Right renal pelvis (tissue), 4 donors: ENCODE measurements at places on chromosomes 3 and 15. TPM values are rescaled to one million over a fixed set of nuclear protein-coding genes. Genes with fewer than 3 reads are reported as not detected.

The CCR9 gene
- not detected for polyA plus RNA-seq

The ARNT2 gene
- 67.9 TPM for polyA plus RNA-seq

The CCR8 gene
- polyA plus RNA-seq, result not detected

DNA sequence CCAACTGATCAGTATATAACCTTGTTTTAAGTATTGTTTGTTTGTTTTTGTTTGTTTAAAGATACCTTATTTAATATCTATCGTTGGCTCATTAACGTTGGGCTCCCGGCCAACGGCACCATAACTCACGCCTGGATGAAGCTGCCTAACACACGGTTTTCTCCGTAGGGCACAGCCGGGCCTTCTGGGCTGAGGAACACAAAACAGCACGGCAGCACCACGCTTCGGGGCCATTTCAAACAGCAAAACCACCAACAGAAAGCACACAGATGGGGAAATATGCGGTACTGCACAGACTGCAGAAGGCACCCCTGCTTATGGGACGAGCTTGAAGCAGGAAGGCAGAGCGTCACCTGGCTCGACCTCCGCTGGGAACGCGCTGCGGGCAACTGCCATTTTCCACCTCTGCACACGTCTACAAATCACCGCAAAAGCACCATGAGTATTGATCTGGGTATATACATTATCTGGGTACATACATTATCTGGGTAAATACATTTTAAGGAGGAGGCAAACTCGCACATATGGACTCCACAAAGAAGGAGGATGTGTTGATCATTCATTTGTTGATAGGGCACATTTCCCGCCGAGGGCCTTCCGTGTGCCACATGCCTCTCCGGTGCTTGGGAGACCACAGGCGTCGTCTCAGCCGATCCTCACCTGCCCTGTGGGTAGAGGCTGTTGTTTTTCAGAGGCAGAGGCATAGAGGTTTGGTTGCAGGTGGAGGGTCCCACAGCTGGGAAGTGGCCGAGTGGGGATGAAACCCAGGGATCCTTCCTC is 123.7 kb upstream of the ATP2B2 start:
- no peak for DNase-seq

DNA sequence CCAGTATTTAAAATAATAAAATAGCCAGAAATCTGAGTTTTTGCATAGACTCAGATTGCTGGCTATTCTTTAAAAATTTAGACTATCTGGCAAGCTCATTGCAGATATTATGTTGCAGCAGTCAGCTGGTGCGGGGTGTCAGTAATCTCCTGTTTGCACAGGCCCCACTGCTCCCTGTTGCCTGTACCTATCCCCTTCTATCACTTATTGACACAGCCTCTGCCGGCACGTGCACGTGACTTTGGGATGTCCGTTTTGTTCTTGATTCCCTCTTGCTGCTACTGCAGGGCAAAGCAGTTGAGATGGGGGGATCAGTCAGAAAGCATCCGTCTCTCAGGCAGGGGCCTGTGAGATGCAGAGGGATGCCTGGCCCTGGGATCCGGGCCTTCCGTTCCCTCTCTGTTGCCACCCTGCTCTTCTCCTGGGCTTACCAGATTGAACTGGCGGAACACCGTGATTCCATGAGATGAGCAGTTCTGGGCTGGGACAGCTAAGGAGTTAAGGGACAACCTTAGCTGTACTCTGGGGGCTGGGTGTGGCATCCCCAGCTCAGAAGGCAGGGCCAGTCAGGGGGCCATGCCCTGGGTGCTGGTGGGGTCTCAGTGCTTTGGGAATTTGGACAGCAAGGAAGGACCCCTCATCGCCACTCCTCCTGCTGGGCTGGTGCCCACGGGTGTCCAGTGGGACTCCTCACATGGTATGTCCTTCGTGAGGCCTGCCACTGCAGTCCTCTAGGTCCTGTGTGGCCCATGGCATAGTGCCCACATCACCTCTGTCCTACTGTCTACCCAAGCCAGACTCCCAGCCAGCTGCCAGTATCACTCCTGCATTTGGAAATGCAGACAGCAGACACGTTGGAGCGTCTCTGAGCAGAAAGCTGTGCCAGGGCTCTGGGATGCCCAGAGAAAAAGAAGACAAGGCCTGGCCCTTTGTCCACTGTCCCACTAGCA is 11.8 kb downstream of the MRAS start:
- no peak for DNase-seq

DNA sequence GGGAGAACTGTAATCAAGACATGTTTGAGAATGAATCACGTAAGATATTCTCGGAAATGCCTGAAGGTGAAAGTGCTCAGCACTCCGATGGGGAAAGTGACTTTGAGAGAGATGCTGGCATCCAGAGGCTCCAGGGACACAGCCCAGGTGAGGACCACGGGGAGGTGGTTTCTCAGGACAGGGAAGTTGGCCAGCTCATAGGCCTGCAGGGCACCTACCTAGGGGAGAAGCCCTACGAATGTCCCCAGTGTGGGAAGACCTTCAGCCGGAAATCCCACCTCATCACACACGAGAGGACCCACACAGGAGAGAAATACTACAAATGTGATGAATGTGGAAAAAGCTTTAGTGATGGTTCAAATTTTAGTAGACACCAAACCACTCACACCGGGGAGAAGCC is 19.8 kb downstream of the ZSCAN2 start:
- DNase-seq, result no peak

DNA sequence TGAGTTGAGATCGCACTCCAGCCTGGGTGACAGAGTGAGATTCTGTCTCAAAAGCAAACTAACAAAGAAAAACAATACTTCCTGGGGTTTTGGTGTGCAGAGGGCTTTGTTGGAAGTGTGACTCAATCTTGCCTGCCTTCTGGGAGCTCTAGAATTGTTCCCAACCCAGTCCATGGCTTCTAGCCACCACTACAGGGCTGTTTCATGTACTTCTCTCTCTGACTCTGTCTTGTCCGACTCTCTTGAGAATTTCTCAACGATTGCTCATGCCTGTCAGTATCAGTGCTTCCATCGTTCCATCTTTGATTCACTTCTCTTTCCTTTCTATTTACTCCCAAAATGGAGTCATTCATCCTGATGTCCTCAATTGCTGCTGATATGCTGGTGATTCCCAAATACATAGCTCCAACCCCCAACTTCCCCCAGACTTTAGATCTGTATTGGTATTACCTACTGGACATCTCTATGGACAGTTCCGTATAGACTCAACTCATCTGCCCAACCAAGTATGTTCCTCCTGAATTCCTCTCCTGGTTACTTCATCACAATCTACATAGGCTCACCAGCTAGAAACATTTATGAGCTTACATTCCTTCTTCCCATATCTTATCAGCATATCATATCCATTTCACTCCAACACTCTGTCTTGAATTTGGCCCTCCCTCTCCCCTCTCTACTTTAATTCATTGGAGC is 1.8 kb upstream of the AP2M1 start:
- no peak for DNase-seq

- no peak for DNase-seq
These were observed 13.3 kb upstream of the CD47 start for GRCh38 chr3:108103886-108104797.

DNA sequence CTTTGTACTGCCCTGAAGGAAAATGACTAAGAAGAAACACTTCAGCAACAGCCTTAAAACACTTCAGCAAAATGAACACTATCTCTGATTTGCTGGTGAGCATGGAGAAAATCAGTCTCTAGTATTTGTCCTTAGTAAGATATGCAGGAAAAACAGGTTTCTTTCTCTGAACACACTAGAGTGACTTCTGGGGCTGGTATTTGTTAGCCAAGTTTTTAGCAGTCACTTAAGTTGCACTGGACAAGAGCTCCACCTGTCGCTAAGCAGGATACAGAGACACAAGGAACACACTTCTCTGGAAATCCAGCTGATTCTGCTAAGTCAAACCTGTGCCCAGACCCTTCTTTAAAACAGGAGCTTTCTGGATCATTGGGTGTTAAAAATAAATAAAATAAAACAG is 65.3 kb downstream of the CHAC1 start:
- no peak for DNase-seq
